BJ (cell line): ENCODE measurements at places on chromosomes 5 and 9.

DNA sequence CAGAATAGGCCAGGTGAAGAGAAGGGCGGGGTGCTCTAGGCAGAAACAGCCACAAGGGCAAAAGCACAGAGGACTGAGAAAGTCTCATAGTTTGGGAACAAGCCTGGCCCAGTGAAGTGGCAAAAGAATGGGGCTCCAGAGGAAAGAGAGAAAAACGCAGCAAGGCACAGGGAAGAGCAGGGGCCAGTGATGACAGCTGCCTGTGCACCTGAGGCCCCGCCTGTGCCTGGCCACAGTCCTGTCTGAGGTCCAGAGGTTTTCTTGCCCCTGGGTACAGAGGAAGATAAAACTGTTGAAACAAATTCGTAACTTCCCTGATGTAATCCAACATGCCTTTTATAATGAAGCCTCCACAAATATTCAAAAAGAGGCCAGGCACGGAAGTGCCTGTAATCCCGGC lies 22.0 kb downstream of the FRRS1L start:
- DNase-seq = no peak

DNA sequence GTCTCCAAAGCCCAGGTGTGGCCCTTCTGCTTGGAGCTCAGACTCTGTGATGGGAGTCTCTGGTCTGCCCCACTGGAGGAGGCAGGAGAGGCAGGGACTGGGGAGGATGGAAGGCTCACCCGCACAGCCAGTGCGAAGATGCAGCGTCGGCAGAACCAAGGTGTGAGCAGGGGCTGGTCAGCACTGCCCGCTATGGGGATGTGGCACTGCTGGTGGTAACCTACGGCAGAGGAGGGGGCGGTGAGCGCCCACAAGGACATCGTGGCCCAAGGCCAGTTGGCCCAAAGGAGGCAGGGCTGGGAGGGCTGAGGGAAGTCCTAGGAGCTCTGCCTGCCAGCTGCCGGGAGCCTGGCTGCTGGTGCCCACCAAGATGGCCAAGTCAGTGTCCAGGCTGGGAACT lies 7.3 kb downstream of the PHF19 start:
- DNase-seq = no peak

DNA sequence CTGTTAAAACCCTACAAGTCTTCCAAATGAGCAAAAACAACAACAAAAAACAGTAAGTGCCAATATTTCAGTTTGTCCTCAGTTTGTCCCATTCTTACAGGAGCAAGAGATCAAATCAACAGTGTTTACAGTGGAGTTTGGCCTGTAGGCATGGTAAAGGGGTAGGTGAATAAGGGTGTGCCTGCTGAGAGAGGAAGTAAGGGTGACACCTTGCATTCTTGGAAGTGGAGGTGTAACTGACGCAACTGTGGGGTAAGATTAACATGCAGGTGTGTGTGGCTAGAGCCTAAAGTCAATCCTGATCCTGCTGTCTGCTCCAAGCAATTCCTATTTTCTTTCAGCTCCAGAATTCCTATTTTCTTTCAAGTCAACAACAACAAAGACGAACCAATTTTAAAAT lies 43.4 kb downstream of the PFDN1 start:
- DNase-seq = no peak

DNA sequence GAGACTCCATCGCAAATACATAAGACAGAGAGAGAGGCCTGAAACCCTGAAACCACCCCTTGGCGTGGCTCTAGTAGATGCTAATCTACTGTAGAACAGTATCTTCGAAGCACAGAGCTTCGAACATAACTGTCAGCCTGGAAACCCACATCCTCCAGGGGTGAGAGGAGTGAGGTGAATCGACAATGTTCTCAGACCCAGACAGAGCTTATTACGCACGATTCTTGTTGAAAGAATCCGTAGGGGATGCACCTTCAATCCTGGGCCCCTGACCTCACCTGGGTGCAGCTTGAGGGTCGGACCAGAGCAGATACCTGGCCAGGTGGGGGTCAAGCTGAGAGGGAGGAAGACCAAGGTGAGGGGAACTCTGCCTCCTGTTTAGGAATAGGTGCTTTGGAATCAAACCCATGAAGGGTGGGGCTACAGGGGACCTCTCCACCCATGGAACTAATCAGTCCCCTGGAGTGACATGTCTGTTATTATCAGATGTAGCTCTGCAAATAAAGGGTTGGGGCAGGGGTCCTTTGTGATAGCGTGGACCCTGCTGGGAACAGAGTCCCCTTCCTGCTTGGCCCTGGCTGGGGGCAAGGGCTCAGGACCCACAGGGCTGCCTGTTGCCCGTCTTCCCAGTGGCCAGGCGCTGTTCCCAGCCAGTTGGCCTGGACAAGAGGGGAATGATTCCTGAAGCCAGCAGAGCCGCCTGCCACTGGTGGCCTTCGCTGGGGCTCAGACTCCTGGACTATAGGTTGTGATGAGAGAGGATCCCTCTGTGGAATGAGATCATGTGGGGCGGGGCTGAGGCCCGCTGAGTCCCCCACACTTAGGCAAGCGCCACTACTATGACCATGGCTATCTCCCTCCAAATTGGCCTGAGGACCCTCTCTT lies 41.2 kb downstream of the DBH start:
- no peak for DNase-seq

DNA sequence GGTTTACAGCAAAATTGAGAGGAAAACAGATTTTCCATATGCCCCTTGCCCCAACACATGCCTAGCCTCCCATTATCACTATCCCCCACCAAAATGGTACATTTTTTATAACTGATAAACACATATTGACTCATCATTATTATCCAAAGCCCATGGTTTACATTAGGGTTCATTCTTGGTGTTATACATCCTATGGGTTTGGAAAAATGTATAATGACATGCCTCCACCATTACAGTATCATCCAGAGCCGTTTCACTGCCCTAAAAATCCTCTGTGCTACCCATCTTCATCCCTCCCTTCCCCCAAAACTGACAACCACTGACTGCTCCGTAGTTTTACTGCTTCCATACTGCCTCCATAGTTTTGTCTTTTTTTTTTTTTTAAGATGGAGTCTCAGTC lies 111.1 kb downstream of the ACTL7B start:
- DNase-seq = no peak

GRCh38 chr5:65926276-65926783 lies at the start of gene ERBIN:
Gene ERBIN (plus strand): TSS chr5:65926575. CDS start chr5:65992719, 66,144 bp downstream.
- DNase-seq = peak; percentile 47
